ENCODE measurements at places on chromosomes 5 and 9. TPM values are rescaled to one million over a fixed set of nuclear protein-coding genes. Genes with fewer than 3 reads are reported as not detected.

GRCh38 chr5:142852416-142853198 lies 82.4 kb downstream of the ARHGAP26 start:
- no peak for DNase-seq

DNA sequence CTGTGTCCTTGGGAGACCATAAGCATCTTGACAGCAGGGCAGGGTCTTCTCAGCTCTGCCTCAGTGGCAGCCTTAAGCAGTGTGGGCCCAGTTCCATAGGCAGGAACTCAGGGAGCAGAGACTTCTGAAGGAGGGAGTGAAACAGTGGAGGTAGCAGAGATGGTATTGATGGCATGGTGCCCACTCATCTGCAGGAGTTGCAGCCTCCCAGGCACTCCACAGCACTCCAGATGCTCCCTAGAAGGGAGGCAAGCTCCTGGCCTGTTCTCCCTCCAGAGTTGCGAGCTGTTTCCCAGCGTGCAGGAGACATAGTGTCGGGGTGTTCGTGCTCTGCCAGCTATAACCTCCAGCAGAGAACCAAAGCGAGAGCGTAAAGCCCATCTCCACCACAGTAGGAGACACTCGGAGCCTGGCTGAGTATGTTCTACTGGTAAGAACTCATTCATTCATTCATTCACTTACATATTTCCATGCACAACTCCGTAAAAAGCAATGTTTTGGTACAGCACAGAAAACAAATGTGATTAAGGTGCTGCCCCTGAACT lies 31.4 kb upstream of the UNC5A start:
- DNase-seq, result peak; percentile 37

DNA sequence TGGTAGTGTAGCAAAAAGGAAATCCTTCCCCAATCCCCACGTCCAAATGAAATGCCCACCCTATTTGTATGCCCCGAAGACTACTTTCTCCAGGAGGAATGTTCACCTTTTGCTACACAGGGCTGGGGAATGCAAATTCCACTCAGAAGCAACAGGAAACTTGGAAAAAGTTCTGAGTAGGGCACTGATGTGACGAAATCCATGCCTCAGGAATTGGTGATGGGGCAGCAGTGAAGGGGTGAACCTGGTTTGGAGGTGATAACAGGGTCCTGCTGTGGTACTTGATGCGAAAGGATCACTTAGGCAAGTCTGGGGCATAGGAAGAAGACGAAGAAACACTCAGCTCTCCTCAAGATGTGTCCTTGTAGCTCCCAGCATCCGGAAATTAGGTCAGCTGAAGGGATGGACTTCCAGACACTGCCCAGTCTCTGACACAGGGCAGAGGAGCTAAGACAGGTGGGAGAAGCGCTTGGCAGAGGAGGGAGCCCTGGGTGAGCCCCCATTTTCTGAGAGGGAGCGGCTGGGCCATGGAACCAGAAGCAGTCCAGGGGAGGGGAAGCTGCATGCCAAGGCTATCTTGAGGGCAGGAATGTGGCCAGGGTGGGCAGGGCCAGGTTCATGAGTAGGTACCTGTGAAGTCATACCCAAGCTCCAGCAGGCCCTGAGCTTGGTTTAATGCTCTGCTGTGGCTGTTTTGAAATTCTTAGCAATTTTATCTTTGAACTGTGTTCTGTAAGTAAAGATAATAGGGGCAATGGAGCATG lies 22.2 kb upstream of the MVB12B start:
- DNase-seq, result no peak

- no peak for DNase-seq
These were observed 1.4 kb downstream of the PTGR1 start for GRCh38 chr9:111597852-111598732.

DNA sequence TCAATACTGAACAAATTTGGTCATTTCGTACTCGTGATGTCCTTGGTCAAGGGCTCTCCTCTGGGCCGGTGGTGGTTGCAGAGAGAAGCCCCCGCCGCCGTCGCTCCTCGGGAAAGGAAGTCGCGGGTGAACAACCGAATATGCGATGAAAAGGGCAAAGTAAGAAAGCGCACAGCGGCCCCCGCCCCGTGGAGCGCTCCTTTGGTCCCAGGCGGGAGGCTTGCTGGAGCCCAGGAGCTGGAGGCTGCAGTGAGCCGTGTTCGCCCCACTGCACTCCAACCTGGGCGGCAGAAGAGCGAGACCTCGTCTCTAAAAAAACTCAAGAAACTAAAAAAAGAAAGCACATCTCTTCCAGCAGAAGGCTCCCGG lies 108.4 kb upstream of the LARP1 start:
- no peak for DNase-seq

DNA sequence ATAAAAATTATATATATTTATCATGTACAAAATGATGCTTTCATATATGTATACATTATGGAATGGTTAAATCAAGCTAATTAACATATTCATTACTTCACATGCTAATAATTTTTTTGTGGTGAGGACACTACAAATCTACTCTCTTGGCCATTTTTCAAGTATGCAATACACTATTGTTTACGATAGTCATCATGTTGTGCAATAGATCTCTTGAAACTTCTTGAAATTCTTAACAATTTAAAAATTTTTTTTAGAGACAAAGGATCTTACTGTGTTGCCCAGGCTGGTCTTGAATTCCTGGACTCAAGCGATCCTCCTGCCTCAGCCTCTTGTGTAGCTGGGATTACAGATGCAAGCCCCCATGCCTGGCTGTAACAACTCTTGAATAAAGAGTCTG lies 45.2 kb upstream of the SHOC1 start:
- no peak for DNase-seq

- no peak for DNase-seq
These were observed 647.8 kb downstream of the TAF11L14 start for GRCh38 chr5:18281947-18282581.

DNA sequence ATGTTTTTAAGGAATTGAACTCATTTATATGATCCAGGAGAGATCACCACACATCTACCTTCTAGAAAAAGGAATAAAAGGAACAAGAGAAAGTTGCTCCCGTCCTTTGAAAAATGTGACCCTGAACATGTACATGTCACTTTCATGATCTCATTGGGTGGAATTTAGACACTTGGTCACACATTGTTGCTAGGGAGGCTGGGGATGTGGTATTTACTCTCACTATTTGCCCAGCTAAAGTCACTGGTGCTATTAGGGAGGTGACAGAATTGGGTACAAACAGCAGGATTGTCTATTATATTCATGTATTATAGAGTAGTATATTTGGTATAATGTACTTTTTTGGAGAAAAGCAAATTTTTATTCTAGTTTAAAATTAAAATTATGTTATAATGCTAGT lies 2.1 kb upstream of the CDH10 start:
- no peak for DNase-seq

- DNase-seq, result no peak
These were observed 31.6 kb downstream of the LMNB1 start for GRCh38 chr5:126808521-126808988.

DNA sequence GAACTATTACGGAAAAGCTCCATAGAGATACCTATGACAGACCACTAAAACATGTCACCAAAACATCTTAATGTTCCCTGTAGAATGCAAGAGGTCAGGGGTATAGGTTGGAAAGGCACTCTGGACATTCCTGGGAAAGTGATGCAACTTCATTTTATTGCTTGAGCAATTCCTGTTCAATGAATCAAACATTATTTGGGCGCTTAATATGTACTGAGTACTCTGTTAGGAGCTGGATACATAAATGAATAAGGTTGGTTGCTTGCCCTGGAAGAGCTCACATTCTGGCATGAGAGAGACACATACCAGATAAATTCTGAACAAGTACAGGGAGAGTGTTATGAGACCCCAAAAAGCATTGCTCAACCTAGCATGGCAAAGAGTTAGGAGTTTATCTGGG lies 408.9 kb upstream of the DMAC1 start:
- no peak for DNase-seq

DNA sequence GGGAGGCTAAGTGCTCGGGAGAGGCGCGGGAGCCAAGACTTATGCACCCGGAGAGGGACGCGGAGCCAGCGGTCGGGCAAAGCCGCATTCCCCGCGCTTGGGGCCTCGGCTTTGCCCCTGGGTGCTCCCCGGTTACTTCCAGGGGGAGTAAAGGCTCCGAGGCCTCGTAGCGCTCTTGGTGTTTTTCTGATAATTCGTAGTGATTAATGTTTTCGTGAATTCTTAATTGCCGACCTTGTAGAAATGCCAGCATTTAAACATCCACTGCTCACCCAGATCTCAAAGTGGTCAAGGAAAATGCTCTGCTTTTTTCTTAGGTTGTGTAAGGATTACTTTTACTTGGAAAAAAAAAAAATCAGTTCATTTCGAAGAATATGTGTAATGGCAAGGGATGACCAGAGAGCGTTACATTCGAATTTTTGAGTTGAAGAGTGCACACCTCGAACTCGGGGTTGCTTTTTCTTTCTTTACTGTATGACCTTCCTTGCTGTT lies 654 bp upstream of the TUT7 start:
- no peak for DNase-seq

DNA sequence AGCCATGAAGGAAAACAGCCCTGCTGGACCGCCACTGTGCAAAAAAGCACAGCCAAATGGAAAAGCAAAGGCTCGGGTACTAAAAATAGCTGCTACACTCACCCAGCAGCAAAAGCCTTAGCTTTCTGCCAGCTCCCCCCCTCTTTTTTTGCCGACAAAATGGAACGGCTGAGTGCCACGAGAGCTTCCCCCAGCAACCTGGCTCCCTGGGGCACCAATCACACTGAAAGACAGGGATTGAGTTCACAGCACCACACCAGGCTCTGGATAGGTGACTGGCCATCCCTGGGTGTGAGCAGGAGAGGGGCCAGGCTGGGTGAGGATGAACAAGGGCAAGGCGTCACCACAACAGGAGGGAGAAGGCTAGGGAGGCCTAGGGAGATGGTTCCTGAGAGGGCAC lies 66.7 kb downstream of the SIL1 start:
- no peak for DNase-seq

GRCh38 chr9:82558346-82558745 lies 504.6 kb downstream of the RASEF start:
- no peak for DNase-seq

DNA sequence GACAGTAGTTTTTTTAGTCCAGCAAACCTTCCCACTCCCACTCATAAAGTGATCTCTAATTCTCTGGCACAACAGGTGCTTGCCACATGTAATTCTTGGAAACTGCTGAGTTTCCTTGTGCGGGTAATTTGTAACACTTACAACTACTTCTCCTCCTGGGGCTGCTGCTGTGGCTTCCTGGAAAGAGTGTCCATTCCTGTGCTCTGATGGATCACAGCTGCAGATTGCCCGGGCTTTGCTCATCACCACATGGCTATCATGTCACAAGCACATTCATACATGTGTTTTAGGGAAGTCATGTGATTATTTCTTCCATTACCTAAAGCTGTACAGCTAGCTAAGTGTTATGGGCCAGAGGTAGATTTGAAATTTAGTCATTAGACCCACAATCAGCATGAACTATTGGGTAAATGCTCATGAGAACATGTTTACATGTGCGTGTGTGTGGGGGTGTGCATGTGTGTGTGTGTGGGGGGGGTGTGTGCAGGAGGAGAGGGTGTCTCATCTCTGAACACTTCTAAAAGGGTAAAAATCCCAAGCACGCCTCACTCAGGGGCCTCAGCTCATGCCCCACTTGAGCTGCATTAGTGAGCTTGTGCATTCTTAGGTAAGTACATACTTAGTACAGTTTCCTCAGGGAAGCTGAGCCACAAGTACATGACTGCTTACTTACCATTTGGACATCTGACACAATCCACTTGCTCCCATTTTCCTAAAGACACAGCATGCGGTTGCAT lies 118.1 kb upstream of the CCDC112 start:
- DNase-seq, result no peak

CNTNAP3 gene
- 7.9 TPM for total RNA-seq

CBY3 gene
- total RNA-seq, result not detected

TRAF2 gene
- 8.8 TPM for total RNA-seq

ANKRD18B gene
- not detected for total RNA-seq

PLGRKT gene
- total RNA-seq, result 19.5 TPM

RLN1 gene
- total RNA-seq, result not detected

Data from mesenteric fat pad (tissue), 1 donor.